NCI-H2081 (cell line): ENCODE measurements at places on chromosomes 5 and 9.

DNA sequence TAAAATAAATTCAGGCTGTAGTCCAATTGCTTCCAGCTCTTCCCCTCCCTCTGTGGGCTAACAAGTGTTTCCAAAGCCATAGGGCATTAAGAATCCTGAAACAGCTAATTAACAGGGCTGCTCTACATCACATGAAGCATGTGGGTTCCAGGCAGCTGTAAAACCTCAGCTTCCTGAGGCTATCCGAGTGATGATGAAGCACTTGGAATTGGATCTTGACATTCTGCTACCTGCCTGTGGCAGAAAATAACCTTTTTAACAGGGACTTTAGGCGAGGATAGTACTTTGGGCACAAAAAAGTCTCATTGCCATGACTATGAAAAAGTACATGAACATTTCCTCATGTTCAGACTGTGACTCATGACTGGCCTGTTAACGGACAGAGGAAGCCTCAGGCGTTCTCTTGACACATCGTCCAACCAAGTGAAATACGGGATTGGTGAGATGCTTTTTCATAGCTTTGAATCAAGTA, 107.2 kb downstream of the PDE4D start:
- no peak for DNase-seq

GRCh38 chr9:96461336-96461735, 11.4 kb downstream of the HABP4 start:
- no peak for DNase-seq

GRCh38 chr5:23316060-23316591, 191.3 kb upstream of the PRDM9 start:
- no peak for DNase-seq

DNA sequence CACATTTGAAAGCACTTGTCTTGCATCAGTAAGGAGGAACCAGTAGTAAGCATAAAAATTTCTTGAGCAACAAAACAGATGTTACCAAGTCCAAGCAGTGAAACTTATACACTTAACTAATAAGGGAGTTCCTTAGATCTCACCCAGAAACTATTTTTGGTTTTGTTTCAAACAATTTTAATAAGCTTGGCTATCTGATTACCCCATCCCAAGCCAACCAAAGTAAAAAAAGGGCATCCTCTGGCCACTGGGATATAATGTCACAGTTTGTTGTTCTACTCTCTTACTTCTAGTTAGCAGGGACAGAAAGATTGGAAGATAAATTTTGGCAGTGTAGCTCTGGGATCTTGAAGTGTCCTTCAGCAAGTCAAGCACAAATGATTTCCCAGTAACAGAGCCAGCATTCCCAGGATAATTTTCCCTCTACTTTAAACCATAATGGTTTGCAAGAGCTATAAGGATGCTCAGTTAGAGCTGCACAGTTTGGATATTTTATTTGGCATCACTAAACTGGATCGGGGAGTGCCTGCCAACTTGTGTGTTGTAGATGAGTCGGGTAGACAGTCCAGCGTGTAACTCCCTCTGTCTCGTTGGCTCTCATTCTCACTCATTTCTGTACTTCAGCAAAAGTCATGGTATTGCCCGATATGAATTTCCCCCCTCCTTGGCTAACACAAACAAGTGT, 161.9 kb upstream of the HMHB1 start:
- no peak for DNase-seq

GRCh38 chr9:19373527-19373926, 6.5 kb downstream of the RPS6 start:
- DNase-seq, result no peak
